ENCODE measurements at places on chromosomes 5 and 9.

DNA sequence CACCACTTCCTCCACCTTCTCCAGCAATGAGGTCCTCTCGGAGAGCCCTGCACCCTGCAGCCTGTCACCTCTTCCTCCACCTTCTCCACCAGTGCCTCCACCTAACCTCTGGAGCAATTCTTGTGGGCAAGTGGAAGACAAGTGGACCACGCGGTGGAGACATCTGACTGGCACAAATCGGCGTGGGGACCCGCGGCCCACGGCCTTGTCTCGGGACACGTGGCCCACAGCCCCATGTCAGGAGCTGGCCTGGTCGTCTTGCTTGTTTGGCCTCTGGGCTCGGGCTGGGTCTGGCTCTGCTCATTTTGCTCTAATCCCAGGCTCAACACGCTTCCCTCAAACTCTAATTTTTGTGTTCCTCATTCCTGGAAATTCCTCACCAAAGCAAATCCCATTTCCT lies 393.1 kb upstream of the IRX1 start:
- DNase-seq: no peak

DNA sequence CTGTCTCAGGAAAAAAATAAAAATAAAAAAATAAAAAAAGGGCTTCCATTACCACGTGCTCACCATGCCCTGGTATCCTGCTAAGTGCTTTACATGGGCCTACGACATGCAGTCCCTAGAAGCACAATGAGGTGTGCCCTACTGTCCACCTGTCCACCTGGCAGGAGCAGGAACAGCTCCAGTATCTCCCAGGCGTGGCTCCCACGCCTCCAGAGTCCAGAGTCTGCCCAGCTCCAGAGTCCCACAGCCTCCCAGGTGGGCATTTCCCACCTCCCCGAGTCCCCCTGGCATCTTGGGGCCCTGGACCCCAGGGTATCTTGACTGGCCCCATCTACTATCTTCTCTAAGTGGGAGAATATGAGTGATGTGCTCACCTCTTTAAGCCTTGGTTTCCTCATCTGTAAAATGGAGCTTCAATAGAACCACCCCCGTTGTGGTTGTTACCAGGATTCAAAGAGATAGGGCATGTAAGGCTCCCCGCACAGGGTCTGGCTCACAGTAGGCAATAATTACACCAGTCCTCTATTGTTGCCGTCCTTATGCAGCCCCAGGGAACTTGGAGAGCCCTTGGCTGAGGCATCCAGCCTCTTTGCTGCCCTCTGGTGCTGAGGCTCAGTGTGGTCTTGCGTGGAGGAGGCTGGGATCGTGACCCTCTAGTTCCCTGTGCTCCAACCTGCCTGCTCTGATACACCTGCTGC lies 8.9 kb downstream of the CXCL14 start:
- peak; percentile 10 for DNase-seq

DNA sequence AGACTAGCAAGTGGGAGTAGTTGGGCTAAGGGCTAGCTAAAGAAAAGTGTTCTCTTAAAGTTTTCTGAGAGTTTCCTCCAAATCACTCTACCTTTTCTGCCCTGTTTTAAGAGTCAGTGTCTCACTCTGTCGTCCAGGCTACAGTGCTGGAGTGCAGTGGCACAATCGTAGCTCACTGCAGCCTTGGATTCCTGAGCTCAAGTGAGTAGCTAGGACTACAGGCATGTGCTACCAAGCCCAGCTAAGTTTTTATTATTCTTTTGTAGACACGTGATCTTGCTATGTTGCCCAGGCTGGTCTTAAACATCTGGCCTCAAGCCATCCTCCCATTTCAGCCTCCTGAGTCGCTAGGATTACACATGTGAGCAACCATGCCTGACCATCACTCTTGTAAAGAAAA lies 378.9 kb downstream of the CAAP1 start:
- DNase-seq: no peak

DNA sequence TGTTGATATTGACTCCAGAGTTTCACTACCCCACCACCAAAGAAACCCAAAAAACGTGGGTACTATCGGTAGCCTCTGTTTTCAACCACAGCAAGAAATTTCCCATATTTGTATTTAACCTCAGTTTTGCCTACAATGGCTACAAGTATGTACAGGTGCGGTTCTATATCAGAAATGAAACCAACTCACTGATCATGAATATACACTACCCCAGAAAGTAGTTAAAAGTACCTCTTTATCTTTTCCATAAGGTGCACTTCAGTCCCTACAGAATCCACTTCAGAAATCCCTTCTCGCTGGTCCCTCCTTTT lies 140.6 kb upstream of the SLC12A2 start:
- DNase-seq: no peak

DNA sequence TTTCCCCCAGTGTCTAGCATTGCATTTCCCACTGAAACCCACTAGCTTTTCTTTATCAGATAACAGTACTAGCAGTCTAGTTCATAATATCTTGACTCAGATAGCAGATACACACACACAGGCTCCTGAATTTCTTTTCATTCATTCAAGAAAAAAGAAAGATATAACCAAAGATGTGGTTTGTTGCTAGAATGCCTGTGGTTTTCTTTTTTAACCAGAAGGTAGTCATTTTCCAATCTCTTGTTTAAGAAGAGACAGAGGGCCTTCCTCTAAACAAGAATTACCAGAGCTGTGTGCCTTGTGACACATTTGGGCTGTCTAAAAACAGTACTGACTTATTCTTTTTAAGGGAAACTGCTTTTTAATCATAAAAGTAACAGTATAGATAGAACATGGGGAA lies 167.3 kb downstream of the PJA2 start:
- DNase-seq: no peak

DNA sequence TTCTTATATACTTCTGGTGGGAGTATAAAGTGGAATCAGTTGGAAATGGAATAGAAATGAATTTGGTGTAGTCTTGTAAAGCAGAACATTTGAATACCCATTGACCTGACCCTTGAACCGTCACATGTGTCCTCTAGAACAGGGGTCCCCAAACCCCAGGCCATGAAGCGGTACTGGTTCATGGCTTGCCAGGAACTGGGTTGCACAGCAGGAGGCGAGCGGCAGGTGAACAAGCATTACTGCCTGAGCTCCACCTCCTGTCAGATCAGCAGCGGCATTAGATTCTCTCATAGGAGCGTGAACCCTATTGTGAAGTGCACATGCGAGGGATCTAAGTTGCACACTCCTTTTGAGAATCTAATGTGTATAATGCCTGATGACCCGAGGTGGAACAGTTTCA lies 80.0 kb downstream of the RANBP17 start:
- DNase-seq: no peak

GRCh38 chr9:34430843-34431437 lies 27.4 kb downstream of the FAM219A start:
- DNase-seq: peak; percentile 96

GRCh38 chr5:57650360-57651069 lies 167.9 kb upstream of the ACTBL2 start:
- no peak for DNase-seq

GRCh38 chr9:109561137-109561536 lies 63.0 kb upstream of the PTPN3 start:
- DNase-seq: no peak

GRCh38 chr5:63959177-63959982 lies 2.9 kb downstream of the HTR1A start:
- DNase-seq: peak; percentile 0

- no peak for DNase-seq
Observed at GRCh38 chr5:112138526-112138925, 280.6 kb downstream of the EPB41L4A start.

DNA sequence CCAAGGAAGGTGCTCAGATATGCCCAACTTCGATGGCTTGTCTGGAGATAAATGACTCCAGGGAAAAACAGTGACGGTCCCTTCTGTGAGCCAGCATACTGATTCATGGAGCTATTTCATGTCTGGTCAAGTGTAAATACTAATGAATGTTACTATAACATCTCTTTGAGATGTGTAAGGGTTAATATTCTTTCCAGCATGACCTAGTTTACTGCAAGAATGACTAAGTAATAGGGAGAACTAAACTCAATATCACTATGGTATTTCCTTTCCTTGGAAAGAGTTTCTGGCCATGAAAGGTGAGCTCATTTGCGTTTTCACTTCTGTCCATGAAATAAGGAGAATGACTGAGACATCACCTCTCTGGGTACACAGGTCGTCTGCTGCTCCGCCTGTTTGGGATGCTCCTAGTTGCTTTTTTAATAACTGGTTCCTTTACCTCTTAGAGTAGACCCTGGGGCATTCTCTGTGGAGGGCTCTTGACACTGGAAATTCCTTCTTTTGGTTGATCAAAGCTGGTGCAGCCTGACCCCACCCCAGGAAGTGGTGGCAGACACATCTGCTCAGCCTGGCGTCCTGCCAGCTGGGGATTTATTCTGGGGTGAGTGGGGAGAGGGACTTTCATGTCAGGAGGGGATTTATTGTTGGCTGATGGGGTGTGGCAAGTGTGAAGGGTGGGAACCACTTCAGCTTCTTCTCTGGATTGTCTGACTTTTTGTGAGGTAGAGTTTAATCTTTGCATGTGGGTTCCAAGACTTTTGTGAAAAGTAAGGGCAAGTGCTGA lies 250.0 kb upstream of the MPDZ start:
- no peak for DNase-seq

DNA sequence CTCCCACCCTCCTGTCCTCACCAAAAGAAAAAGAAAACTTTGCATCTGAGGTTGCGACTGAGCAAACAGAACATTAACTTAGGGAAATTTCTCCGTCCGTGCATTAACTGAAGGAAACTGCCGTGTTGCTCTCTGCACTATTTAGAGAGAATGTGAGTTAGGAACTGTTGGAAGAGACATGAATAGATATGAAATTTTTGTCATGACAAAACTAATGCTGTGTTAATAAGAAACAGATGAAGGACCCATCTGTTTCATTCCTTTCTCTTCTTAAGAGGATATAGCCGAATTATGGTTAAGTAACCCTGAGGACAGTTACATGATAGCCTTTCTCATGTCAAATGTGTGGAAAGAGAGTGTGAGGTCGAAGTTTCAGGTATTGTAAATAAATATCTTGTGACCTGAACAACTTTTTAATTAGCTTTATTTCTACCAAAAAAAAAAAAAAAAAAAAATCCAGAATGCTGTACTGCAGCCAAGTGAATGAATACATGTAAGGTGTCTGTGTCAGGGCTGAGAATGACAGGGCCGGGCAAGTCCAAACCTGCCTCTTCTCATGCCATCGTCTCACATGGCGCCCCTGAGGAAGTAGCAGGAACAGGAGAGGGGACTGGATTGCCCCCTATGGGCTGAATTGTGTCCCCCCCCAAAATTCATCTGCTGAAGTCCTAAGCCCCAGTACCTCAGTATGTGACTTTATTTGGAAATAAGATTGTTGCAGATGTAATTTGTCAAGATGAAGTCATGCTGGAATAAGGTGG lies 35.6 kb upstream of the ANKRD33B start:
- DNase-seq: no peak

GRCh38 chr5:72281430-72281763 lies 38.6 kb downstream of the MRPS27 start:
- no peak for DNase-seq

DNA sequence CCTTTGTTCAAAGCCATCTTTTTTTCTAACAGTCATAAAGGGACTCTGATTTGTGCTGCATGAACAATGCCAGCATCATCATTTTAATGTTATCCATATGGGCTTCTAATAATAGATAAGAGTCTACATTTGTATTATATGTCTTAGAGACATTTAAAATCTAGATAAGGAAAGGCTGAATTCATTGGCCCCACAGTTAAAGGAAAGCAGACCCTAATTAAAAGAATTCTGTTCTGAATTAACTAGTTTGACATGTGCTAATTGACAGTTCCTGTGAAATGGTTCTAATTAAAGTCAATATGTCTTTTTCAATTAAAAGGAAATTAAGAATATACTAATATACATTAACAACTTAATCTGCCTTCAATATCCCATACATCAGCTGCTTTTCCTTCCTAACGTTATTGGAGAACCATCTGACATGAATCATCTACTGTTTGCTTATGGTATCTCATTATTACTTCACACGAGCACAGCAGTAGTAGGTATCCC lies 104.7 kb downstream of the NR2F1-AS1 start:
- DNase-seq: no peak

DNA sequence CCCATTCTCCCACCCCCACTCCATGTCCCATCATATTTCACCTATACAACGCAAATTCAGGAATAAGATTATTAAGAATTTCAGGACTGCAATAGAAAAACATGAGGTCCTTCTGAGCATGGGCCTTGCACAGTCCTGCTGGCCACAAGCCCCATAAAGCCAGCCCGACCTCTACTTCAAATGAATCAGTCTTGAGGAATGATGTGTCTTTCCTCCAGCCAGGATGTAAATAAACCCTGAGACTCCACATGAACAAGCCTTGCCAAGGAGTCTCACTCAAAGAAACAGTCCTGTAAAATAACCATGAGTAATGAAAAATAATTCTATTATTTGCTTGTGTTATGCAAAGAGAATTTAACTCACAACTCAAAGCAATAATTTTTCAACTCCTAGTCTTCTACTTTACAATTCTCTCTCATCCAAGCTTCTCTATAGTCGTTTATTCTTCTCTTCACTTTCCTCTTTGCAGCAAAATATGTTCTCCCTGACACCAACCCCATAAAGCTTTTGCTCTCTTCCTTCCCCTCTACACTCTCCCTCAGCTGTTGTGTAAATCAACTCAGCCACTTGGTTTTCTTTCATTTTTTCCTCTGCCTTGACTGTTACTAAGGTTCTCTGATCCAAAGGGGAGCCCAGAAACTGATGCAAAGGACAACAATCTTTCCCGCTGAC lies 140.1 kb upstream of the MOCS2 start:
- DNase-seq: no peak

DNA sequence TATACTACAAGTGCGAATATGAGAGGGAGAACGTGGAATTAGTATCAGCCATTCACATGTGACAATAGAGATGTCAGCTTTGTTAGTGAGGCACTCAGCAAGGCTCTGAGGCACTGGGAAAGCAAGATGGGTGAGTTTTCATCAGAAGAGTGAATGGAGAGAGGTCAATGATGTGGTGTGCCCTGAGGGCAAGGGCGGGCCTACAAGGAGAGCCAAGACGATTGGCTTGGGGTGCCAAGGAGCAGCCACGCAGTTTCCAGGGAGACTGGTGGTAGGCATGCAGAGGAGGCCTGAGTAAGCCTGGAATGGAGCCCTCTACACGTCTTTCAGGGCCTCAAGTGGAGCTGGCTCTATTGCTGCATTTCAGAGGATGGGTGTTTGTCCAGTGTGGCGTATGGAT lies 24.7 kb downstream of the BTF3 start:
- DNase-seq: no peak
